ENCODE measurements at places on chromosomes 11 and 22. TPM values are rescaled to one million over a fixed set of nuclear protein-coding genes. Genes with fewer than 3 reads are reported as not detected.

Gene MS4A6E
- polyA plus RNA-seq = not detected

Gene ZNF195
- polyA plus RNA-seq = 101 TPM

Gene OR52I2
- not detected for polyA plus RNA-seq

Gene TIGD3
- polyA plus RNA-seq = 23.1 TPM

Gene SYT7
- polyA plus RNA-seq = 14.0 TPM

Gene ABCG4
- polyA plus RNA-seq = 1.5 TPM

Gene SPCS2
- polyA plus RNA-seq = 84.7 TPM

Gene GUCY1A2
- polyA plus RNA-seq = 5.1 TPM

Gene SERPIND1
- polyA plus RNA-seq = not detected

Gene MS4A3
- not detected for polyA plus RNA-seq

Gene PKP3
- polyA plus RNA-seq = not detected

Gene SORL1
- 6.5 TPM for polyA plus RNA-seq

Gene HBG2
- polyA plus RNA-seq = 1.2 TPM

Gene KLHL35
- polyA plus RNA-seq = 17.0 TPM

Gene RGL4
- not detected for polyA plus RNA-seq

Gene RPUSD4
- polyA plus RNA-seq = 43.4 TPM

Gene FAM83F
- polyA plus RNA-seq = 0.02 TPM

Gene LARGE1
- polyA plus RNA-seq = 27.5 TPM

Gene OR5D14
- not detected for polyA plus RNA-seq

Gene PDE3B
- 13.1 TPM for polyA plus RNA-seq

Gene SCN2B
- polyA plus RNA-seq = 1.1 TPM

Gene ALDH3B1
- polyA plus RNA-seq = not detected

Gene CDC42EP2
- 1.3 TPM for polyA plus RNA-seq

Gene OR8G1
- polyA plus RNA-seq = not detected

Gene SCUBE1
- polyA plus RNA-seq = 21.6 TPM

Gene CASP5
- not detected for polyA plus RNA-seq

Gene BATF2
- polyA plus RNA-seq = not detected

Gene TMEM45B
- not detected for polyA plus RNA-seq

Gene MRGPRF
- polyA plus RNA-seq = not detected

Gene IL10RA
- 0.76 TPM for polyA plus RNA-seq

Gene PRRG4
- not detected for polyA plus RNA-seq

Gene MS4A15
- polyA plus RNA-seq = not detected

Gene HOATZ
- not detected for polyA plus RNA-seq

Gene DBX1
- polyA plus RNA-seq = not detected

Gene SHISAL1
- polyA plus RNA-seq = 21.6 TPM

Gene PLAAT2
- not detected for polyA plus RNA-seq

Gene ALG12
- polyA plus RNA-seq = 12.5 TPM

Gene TRAPPC4
- polyA plus RNA-seq = 276 TPM

Gene FZD4
- 0.76 TPM for polyA plus RNA-seq

Gene C22orf31
- not detected for polyA plus RNA-seq

Gene CCDC73
- polyA plus RNA-seq = not detected

Gene OR4C11
- polyA plus RNA-seq = not detected

Gene ARHGAP8
- polyA plus RNA-seq = 5.0 TPM

Gene KRTAP5-8
- polyA plus RNA-seq = not detected

Gene LRP4
- polyA plus RNA-seq = not detected

Gene TNRC6B
- polyA plus RNA-seq = 8.2 TPM

Gene SPINDOC
- polyA plus RNA-seq = 27.2 TPM

Gene EFCAB6
- 1.4 TPM for polyA plus RNA-seq

Gene TMPRSS13
- not detected for polyA plus RNA-seq

Gene TRIM49C
- not detected for polyA plus RNA-seq
